ENCODE measurements at places on chromosomes 11 and 22. TPM values are rescaled to one million over a fixed set of nuclear protein-coding genes. Genes with fewer than 3 reads are reported as not detected.
A peak's percentile ranks its signal among the peaks of the same experiment; 100 is the strongest.

DNA sequence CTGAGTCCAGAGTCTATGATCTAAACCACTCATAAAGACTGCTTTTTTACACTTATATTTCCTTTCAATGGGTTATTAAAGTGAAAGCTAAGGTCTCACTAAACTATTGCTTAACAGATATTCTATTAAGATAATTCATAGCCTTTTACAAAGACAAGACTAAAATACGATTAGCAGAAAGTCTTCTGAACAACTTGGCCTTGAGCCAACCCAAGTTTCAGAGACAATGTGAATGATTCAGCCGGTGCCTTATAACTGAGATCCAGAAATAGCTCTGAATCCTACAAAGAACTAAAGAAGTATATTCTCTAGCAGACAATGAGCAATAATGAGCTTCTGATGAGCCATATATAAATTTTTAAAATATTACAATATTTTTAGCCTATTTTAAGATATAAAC is 41.5 kb upstream of the CARD18 start:
- DNase-seq, result peak; percentile 15

The PNPLA3 gene
- not detected for total RNA-seq

- no peak for DNase-seq
Measured at GRCh38 chr11:17978553-17979287, 34.1 kb downstream of the SERGEF start.

The GAB4 gene
- not detected for total RNA-seq

GRCh38 chr11:64665411-64665821 is 57.6 kb downstream of the NRXN2 start:
- no peak for DNase-seq

DNA sequence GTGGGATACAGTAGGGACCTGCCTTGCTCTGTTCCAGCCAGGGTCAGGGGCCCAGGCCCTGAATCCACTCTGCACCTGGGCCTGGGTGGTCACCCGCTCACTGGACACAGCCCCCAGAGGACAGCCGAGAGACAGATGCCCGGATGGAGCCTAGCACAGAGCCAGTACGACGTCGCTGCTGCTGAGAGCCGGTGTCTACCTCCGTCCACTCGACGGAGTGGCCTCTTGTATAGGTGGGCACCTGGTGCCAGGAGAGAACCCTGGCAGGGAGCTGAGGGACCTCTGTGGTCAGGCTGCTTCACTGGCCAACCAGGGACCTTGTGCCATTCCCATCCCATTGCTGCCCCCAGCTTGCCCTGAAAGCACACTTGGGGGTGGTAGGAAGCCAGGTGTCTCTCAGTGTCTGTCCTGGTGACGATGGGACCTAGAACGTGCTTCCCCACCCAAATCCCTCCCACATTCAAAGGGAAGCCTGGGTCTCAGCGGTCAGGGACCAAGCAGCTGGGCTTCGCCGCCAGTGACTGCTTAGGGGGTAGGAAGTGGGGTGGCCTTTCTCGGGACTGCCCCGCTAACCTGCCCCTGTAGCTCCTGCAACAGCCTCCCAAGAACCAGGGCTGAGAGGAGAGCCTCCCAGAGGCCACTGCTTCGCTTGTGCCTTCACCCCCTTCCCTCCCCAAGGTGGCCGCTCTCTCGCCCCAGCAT is 10.3 kb upstream of the CERK start:
- no peak for DNase-seq

The ST13 gene
- 143 TPM for total RNA-seq

- DNase-seq, result no peak
Measured at GRCh38 chr11:96963375-96963774, 573.6 kb downstream of the JRKL start.

- no peak for DNase-seq
Measured at GRCh38 chr11:111193924-111194490, 51.5 kb upstream of the POU2AF2 start.

GRCh38 chr11:117884994-117885393 is 8.5 kb upstream of the FXYD6 start:
- no peak for DNase-seq

- DNase-seq, result no peak
Measured at GRCh38 chr11:719214-720016, 13.4 kb downstream of the EPS8L2 start.
